ENCODE measurements at places on chromosomes 7 and 10. TPM values are rescaled to one million over a fixed set of nuclear protein-coding genes. Genes with fewer than 3 reads are reported as not detected.

DNA sequence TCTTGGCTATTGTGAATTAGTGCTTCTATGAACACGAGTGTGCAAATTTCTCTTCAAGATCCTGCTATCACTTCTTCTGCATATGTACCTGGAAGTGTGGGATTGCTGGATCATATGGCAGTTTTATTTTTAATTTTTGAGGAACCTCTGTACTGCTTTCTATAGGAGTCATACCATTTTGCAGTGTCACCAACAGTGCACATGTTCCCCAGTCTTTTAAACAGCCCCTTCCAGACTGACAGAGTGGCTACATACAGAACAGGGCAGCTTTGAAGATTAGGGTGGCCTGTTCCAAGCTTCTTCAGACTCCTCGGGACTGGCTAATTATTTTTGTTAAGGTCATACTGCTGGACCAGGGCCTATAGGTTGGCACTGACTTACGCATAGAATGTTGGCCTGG, 82.9 kb downstream of the AUTS2 start:
- DNase-seq = no peak

DNA sequence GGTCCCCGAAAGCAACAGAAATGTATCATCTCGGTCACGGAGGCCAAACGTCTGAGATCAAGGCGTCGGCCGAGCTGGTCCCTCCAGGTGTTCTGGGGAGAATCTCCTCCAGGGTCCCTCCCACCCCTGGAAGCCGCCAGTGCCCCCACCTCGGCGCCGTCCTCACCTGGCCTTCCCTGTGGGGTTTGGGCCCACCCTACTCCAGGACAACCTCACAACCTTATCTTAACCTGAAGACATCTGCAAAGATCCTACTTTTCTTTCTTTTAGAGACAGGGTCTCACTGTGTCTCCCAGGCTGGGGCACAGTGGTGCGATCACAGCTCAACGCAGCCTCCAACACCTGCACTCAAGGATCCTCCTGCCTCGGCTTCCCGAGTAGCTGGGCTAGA, 33.4 kb downstream of the ADAP1 start:
- DNase-seq = peak; percentile 33

GRCh38 chr10:88070080-88070880, 206.9 kb downstream of the PTEN start:
- DNase-seq = no peak

COL1A2 gene
- 237 TPM for total RNA-seq

BLNK gene
- total RNA-seq = 2.1 TPM

FAM185A gene
- 5.6 TPM for total RNA-seq

GRCh38 chr7:73718438-73718881, 1.0 kb downstream of the STX1A start:
- no peak for DNase-seq

DNA sequence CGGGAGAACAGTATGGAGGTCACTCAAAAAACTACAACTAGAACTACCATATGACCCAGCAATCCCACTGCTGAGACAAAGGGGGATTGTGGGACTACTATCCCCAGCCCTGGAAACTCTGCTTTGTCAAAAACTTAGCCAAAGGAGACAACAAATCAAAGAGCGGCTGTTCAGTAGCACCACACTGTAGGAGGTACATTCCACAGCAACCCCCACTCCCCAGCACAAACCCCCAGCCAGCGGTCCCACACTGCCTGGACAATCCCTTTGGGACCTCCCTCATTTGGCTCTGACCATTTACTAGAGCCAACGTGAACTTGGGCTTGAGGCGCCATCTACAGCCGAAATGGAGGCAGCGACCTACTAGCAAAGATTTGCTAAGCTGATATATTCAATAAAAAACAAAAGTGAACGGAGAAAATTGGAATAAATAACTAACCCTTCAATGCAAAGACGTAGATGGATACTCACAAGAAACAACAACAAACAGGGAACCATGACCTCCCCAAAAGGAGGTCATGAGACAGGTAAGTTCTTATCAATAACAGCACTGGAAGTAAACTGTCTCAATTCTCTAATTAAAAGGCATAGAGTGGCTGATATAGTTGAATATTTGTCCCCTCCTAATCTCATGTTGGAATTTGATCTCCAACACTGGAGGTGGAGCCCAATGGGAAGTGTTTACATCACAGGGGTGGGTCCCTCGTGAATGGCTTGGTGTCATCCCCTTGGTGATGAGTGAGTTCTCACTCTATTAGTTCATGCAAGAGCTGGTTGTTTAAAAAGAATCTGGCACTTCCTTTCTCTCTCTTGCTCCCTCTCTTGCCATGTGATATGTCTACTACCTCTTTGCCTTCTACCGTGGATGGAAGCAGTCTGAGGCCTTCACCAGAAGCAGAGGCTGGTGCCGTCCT, 119.0 kb upstream of the KCNMA1 start:
- DNase-seq = no peak

- no peak for DNase-seq
Observed at GRCh38 chr7:149473251-149473650, 12.4 kb upstream of the ZNF777 start.

ITIH5 gene
- 5.4 TPM for total RNA-seq

DNA sequence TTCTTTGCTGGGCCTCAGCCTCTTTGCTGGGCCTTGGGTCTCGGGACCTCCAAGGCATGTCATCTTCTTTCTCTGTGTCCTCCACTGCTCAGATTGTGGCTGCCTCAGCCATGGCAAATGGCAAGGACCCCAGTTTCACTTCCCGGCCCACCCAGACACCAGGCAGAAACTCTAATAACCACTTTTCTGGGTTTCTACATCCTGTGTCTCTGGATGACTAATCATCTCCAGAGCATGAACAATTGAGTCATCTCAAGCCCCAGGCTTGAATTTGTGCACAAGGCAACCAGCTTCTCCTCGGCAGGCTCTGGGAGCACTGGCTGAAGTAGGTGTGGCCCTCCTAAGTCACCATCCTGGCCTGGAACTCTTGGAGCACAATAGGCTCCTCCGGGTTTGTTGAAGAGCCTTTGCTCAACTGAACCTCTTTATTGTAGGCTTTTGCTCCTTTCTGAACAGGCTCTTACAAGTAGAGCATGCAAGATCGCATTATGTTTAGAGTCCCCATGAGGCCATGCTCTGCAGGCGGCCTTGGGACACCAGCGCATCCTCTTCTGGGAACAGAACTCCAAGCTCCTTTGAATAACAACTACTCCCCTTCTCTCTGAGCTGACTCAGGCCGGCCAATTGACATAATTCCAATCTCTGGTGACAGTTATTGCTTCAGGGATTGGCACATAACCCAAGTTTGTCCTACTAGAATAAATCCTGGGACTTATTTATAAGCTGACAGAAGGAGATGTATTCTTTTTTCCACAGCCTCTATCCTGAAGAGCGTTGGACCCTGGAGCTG, 218.1 kb downstream of the WDR11 start:
- no peak for DNase-seq

DNA sequence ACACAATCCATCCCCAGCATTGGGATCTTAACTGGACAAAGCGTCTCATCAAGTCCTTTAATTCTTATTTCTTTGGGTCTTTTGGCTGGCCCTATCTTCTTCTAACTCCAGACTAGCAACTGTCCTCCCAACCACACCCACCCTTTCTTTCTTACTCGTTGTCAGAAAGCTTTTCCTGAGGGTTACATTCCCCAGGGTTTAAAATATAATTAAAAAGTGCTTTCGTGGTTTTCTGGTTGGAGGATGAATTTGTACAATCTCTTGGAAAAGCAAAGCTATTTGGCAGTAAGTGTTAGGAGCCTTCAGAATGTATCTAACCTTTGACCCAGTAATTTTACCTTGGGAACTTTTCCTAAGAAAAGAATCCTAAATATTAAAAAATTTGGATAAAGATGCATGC, 10.4 kb upstream of the ITGB8 start:
- DNase-seq = no peak

GRCh38 chr10:110546077-110546476, 21.4 kb upstream of the SMC3 start:
- DNase-seq = no peak

DNA sequence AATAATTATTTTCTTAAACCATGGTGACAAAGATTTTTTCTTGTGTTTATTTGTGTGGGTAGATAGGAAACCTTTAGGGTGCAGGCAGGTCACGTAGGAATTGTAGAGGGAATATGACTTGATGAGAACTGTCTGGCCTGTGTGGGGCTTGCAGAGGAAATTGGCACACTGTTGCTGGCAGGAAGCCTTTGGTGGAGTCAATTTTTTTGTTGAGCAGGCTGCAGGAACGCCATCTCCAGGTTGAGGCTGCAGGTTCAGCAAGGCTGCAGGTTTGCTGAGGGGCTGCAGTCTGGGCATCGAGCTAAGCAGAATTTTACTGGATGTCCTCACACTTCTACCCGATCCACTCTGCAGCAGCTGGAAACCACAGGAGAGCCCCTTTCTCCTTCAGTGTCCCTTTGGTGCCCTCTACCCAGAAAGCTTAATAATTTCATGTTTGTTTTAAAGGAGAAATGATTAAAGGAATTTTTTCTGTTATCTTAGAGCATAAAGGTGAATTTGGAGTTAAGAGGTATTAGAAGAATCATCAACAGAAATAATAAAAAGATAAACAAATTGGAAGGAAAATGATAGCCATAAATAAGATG, 37.0 kb downstream of the TBC1D12 start:
- peak; percentile 35 for DNase-seq

GPR141 gene
- total RNA-seq = 0.66 TPM

GRCh38 chr10:73884017-73884416, 9.7 kb upstream of the CAMK2G start:
- DNase-seq = no peak

GRCh38 chr7:8105449-8106095, 137.0 kb downstream of the GLCCI1 start:
- no peak for DNase-seq

AKR1C2 gene
- total RNA-seq = 55.5 TPM

ZNF365 gene
- 4.0 TPM for total RNA-seq

GRCh38 chr7:128115821-128116723, 84.8 kb upstream of the LRRC4 start:
- no peak for DNase-seq

DNA sequence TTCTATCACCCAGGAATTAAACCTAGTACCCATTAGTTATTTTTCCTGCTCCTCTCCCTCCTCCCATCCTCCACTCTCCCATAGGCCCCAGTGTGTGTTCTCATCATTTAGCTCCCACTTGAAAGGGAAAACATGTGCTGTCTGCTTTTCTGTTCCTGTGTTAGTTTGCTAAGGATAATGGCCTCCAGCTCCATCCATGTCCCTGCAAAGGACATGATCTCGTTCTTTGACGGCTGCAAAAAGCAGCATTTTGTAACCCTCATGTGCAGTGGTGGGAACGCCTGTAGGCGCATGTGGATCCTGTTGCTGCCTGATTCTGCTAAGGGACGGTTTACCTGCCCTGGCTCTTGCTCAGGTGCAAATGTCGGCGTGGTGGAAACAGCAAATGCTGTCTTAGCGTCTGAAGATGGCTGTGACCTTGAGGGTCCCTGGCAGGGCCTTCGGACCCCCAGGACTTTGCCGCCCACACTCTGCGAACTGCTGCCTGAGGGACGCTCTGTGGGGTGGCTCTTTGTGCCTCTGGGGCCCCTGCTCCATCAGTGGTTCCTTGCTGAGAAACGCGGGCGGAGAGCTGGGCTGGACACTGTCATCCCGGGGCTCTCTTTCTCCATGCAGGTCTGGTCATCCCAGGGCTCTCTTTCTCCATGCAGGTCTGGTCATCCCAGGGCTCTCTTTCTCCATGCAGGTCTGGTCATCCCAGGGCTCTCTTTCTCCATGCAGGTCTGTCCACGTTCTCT, 5.6 kb upstream of the MTG1 start:
- DNase-seq = peak; percentile 5

DNA sequence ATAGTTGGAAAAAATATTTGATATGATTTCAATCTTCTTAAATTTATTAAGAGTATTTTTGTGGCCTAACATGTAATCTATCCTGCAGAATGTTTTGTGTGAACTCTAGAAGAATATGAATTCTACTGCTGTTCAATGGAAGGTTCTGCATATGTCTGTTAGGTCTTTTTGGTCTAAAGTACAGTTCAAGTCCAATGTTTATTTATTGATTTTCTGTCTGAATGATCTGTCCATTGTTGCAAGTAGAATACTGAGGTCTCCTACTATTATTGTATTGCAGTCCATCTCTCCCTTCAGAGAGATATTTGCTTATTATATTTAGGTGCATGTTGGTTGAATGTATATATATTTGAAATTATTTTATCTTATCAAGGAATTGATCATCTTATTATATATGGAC, 18.9 kb upstream of the DYNC1I1 start:
- no peak for DNase-seq

GRCh38 chr7:49530481-49530880, 243.0 kb upstream of the VWC2 start:
- DNase-seq = no peak

GRCh38 chr7:604001-604883, 84.6 kb upstream of the PDGFA start:
- peak; percentile 93 for DNase-seq

GRCh38 chr10:17092986-17093803, 36.4 kb downstream of the CUBN start:
- DNase-seq = no peak

ECHDC3 gene
- total RNA-seq = 70.1 TPM

MICALL2 gene
- total RNA-seq = 9.7 TPM

TLL2 gene
- total RNA-seq = 1.4 TPM

DNA sequence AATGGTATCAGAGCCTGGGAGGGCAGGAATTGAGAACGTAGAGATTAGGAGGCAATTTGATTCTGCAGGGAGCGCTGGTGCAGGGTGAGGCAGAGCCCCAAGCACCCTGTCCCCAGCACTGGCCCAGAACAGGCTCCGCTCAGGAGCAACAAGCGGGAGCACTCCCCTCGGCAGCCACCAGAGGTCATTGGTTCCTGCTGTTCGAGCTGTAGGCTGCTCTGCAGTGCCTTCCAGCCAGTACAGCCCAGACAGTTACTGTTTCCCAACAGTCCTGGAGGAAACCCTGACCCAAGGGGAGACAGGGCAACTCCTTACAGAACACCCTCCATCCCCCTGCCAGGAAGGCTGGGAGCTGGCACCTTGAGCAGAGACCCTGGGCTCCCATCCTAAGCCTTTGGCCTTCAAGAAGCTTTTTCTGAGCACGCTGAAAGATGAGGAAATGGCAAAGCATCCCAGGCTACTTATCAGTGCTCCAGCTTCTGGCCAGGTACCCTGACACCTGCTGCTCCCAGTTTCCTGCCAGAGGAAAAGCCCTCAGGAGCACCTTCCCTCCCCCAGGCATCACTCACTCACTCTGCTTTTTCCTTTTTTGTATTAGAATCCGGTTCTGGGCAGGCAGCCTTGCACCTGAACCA, 71.2 kb upstream of the EFCAB10 start:
- DNase-seq = peak; percentile 92

ZC3HAV1L gene
- 5.4 TPM for total RNA-seq

- no peak for DNase-seq
Observed at GRCh38 chr10:101624526-101625102, 36.5 kb downstream of the DPCD start.

OR2A12 gene
- not detected for total RNA-seq
